IMR-90 (cell line): ENCODE measurements at places on chromosomes 1 and 21. TPM values are rescaled to one million over a fixed set of nuclear protein-coding genes. Genes with fewer than 3 reads are reported as not detected.

Gene DNAJC6
- total RNA-seq, result 0.18 and 0.28 TPM in 2 replicates

Gene OR2T11
- total RNA-seq, result not detected in 2 replicates

Gene LAPTM5
- total RNA-seq, result under 0.01 TPM in 1 of 2 replicates, not detected in the other

Gene C1orf56
- total RNA-seq, result 0.54 and 0.83 TPM in 2 replicates

DNA sequence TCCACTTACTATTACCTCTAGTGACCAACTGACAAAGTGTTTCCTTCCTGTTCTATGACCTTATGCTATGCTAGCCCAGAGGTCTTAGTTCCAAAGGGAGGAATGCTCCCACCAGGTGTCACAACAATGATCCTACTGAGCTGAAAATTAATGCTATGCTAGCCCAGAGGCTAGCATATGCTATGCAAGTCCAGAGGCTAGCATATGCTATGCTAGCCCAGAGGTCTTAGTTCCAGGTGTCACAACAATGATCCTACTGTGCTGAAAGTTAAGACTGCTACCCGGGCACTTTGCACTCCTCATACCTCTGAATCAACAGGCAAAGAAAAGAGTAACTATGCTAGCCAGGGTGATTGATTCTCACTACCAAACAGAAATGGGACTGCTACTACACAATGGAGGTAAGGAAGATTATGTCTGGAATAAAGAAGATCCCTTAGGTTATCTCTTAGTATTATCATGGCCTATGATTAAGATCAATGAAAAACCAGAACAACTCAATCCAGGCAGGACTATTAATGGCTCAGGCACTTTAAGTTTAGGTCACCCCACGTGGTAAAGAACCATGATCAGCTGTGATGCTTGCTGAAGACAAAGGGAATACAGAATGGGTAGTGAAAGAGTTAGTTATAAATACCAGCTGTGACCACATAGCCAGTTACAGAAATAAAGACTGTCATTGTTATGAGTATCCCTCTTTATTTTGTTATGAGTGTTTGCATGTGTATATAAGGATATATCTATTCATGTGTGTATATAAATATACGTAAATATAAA is 114.1 kb downstream of the CSMD2 start:
- no peak overlapping the region for H3K4me3 ChIP-seq
- H3K36me3 ChIP-seq, result no peaks in the 10 kb centered on the region
- H3K27ac ChIP-seq, result no peak overlapping the region
- no peaks in the 10 kb centered on the region for H3K4me1 ChIP-seq

DNA sequence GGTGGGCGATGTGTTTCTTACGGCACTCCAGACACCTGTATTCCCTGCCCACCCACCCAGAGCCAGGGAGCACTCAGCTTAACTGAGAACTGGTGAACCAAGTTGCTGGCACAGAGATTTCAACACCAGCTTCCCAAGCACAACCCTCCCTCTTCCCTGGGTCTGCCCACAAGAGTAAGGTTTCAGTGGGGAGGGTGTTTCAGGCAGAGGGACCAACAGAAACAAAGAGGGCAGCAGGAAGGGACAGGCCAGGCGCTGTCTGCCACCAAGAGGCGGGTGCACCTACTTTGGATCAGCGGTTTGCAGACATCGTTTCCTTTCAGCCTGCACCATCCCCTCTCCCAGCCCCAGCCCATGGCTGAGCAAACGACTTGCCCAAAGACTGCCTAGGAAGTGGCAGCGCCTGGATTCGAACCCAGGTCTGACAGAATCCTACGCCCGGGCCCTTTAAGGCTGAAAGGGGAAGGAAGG is 21.9 kb upstream of the ALDH4A1 start:
- H3K27me3 ChIP-seq, result no peaks in the 10 kb centered on the region
- peak; percentile 47 for DNase-seq
- H3K27ac ChIP-seq, result 0 out of 2 replicates have a peak overlapping the region, but pooled peaks have one; percentile 3
- peaks cover 50% of the 10 kb centered on the region for H3K4me1 ChIP-seq
- no peaks in the 10 kb centered on the region for H3K36me3 ChIP-seq

GRCh38 chr21:46357684-46358425 is 33.9 kb downstream of the PCNT start:
- DNase-seq, result no peak
- H3K36me3 ChIP-seq, result peaks cover 69% of the 10 kb centered on the region
- H3K27me3 ChIP-seq, result no peaks in the 10 kb centered on the region
- H3K27ac ChIP-seq, result no peak overlapping the region
- H3K4me3 ChIP-seq, result no peak overlapping the region

- H3K4me3 ChIP-seq, result no peak overlapping the region
- H3K27me3 ChIP-seq, result no peaks in the 10 kb centered on the region
- H3K27ac ChIP-seq, result no peak overlapping the region
- H3K36me3 ChIP-seq, result no peaks in the 10 kb centered on the region
- DNase-seq, result no peak
Measured at GRCh38 chr1:18161690-18162089, 54.1 kb downstream of the IGSF21 start.

GRCh38 chr1:39105841-39106765 is 80.0 kb downstream of the NDUFS5 start:
- DNase-seq, result no peak
- H3K36me3 ChIP-seq, result no peaks in the 10 kb centered on the region
- no peaks in the 10 kb centered on the region for H3K27me3 ChIP-seq

- H3K4me1 ChIP-seq, result peaks cover 12% of the 10 kb centered on the region
- peaks cover 5% of the 10 kb centered on the region; the same call in 1 of the 2 replicates for H3K36me3 ChIP-seq
- no peaks in the 10 kb centered on the region for H3K27me3 ChIP-seq
- no peak for DNase-seq
- no peak overlapping the region for H3K27ac ChIP-seq
- H3K4me3 ChIP-seq, result no peak overlapping the region
Measured at GRCh38 chr1:54864460-54865208, 22.4 kb downstream of the DHCR24 start.

DNA sequence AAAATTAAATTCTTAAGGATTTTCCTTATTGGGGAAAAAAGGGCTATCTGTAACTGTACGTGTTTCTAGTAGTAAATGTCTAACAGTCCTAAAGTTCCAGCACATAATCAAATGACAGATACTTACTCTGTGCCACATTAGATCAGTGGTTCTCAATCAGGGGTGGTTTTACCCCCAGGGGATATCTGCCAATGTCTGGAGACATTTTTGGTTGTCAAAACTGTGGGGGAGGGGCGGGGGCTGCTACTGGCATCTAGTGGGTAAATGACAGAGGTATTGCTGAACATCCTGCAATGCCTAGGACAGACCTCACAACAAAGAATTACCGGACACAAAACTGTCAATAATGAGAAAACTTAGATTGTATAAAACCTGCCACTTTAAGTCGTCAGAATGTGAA is 33.4 kb upstream of the PTPRC start:
- no peak overlapping the region for H3K27ac ChIP-seq
- H3K4me3 ChIP-seq, result no peak overlapping the region
- no peaks in the 10 kb centered on the region for H3K27me3 ChIP-seq
- no peaks in the 10 kb centered on the region; the same call in 1 of the 2 replicates for H3K4me1 ChIP-seq
- H3K36me3 ChIP-seq, result no peaks in the 10 kb centered on the region

- peaks cover 33% of the 10 kb centered on the region for H3K27me3 ChIP-seq
- H3K36me3 ChIP-seq, result no peaks in the 10 kb centered on the region
Measured at GRCh38 chr1:179591253-179591591, 410 bp upstream of the TDRD5 start.

DNA sequence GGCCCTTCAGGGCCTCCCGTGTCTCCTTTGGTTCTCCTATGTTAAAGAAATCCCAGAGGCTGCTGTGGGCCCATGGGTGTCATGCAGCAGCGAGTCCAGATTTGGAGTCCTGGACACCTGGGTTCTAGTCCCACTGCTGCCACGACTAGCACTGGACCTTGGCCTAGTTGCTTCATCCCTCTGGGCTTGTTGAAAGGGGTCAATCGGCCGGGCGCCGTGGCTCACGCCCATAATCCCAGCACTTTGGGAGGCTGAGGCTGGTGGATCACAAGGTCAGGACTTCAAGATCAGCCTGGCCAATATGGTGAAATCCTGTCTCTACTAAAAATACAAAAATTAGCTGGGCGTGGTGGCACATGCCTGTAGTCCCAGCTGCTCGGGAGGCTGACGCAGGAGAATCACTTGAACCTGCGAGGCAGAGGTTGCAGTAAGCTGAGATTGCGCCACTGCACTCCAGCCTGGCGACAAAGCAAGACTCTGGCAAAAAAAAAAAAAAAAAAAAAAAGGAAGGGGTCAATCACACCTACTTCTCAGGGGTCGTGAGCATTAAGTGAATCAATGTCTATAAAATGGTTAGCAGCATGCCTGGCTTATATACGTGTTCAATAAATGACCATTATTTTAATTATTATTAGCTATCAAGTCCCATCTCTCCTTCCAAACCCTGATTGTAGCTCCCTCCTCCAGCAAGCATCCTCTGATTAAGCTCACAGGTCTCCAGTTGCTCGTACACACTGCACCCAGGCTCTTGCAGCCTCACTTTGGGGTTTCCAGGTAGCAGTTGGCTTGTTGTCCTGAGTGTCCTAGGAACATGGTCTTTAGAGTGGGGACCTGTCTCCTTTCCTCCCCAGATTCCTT is 43.8 kb downstream of the KIRREL1 start:
- H3K27me3 ChIP-seq, result no peaks in the 10 kb centered on the region
- no peak overlapping the region for H3K4me3 ChIP-seq
- H3K27ac ChIP-seq, result peak overlapping the region; percentile 66

DNA sequence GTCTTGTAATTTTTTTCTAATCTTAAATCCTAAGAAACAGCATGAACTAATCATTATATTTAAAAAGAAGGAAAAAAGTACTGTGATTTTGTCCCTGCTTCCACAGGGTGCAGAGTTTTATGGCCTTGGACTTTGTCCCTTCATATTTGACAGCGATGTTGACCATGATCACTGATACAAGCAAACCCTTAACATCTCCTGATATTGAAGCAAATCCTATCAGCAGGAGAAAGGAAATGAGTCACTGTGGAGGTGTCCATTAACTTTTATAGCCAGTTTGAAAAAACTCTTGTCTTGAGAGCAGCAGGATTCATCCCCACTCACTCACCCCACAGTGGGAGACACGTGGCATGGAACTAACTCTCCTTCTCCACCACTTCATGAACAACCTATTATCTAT is 5.1 kb upstream of the REG4 start:
- H3K4me1 ChIP-seq, result peaks cover 6% of the 10 kb centered on the region; the same call in 1 of the 2 replicates
- DNase-seq, result peak; percentile 58
- no peaks in the 10 kb centered on the region for H3K36me3 ChIP-seq
- no peaks in the 10 kb centered on the region for H3K27me3 ChIP-seq

GRCh38 chr1:178846306-178846705 is 24.6 kb downstream of the ANGPTL1 start:
- H3K4me3 ChIP-seq, result no peak overlapping the region
- H3K27me3 ChIP-seq, result no peaks in the 10 kb centered on the region
- H3K4me1 ChIP-seq, result peaks cover 3% of the 10 kb centered on the region; the same call in 1 of the 2 replicates
- peaks cover 7% of the 10 kb centered on the region; the same call in 1 of the 2 replicates for H3K36me3 ChIP-seq

DNA sequence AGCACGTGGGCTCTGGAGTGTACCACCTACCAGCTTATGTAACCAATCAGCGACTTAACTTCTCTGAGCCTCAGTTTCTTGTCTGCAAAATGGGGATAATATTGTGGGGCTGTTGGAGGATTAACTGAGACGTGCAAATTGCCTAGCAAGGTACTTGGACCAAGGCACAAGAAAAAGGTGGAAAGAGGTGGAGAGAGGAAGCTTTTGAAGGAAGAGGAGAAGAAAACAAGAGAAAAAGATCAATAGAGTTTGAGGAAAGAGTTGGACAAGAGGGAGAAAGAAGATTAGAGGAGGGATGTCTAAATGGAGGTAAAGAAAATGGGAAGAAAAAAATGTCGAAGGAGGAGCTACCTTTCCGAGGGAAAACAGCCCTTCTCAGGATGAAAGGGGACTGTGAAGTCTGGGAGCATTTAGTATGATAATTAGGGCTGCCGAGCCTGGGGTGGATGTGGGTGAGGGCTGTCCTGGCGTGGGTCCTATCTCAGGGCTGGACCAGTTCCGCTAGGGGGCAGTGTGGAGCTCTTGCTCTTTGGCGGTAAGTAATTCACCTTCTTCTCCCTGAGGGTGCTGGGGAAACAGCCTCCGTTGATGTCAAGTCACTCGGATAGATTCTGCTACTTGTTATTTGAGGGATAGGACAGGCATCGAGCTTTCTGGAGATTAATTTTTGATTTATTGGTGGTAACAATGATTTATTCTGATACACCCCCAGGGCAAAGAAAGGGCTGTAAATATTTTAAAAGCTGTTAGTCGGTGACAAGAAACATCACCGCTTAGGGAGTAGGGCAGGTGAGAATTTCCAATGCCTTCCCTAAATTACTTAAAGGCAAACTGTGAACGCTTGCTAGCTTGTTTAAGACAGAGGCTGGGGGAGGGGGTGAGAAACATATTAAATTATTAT is 79.0 kb upstream of the NFASC start:
- no peaks in the 10 kb centered on the region; the same call in none of the 2 replicates for H3K27me3 ChIP-seq
- H3K27ac ChIP-seq, result no peak overlapping the region
- H3K36me3 ChIP-seq, result no peaks in the 10 kb centered on the region

DNA sequence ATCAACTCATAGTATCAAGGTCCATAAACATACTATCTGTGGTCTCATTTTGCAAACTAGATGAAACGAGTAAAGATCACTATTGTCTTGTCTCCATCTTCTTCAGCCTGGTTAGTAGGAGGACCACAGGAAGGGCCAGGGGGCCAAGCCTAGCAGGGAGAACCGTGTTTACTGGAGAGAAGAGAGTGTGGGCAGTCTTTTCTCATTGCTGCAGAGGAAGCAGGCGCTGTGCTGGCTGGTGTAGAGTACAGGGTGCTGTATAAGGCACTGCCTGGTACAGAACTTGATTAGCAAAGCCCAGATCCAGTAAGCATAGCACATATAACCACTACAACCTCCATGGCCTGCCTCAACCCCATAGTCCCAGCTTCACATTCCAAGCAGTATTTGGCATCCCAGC is 10.0 kb upstream of the B4GALT3 start:
- H3K4me3 ChIP-seq, result no peak overlapping the region
- H3K27me3 ChIP-seq, result no peaks in the 10 kb centered on the region
- no peak overlapping the region for H3K27ac ChIP-seq
- no peaks in the 10 kb centered on the region for H3K36me3 ChIP-seq

DNA sequence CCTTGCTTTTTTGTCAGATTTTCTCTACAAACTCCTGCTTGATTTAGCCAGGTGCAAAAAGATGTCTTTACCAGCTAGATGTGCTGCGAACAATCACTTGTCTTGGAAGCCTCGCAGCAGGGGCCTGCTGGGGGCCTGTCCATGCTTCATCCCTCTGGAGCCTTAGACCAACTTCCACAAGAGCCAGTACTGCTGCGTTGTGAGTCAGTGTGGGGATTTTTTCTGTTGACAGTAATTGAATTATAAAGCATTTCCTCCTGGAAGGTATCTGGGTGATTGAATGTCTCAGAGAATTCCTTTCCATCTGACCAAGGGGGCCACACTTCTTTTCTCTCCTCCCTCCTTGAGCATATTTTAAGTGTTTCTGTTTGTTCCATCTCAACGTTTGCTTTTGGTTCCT is 40.4 kb upstream of the LDLRAP1 start:
- H3K4me3 ChIP-seq, result no peak overlapping the region
- no peaks in the 10 kb centered on the region for H3K27me3 ChIP-seq
- peak; percentile 79 for DNase-seq
- peaks cover 6% of the 10 kb centered on the region; the same call in 1 of the 2 replicates for H3K36me3 ChIP-seq
- peaks cover 38% of the 10 kb centered on the region for H3K4me1 ChIP-seq
- peak overlapping the region; percentile 57 for H3K27ac ChIP-seq

GRCh38 chr1:21517161-21517589 is 8.0 kb downstream of the ALPL start:
- no peak overlapping the region for H3K4me3 ChIP-seq
- no peaks in the 10 kb centered on the region for H3K36me3 ChIP-seq
- no peak overlapping the region for H3K27ac ChIP-seq
- DNase-seq, result no peak
